ENCODE measurements at places on chromosomes 4 and X.

DNA sequence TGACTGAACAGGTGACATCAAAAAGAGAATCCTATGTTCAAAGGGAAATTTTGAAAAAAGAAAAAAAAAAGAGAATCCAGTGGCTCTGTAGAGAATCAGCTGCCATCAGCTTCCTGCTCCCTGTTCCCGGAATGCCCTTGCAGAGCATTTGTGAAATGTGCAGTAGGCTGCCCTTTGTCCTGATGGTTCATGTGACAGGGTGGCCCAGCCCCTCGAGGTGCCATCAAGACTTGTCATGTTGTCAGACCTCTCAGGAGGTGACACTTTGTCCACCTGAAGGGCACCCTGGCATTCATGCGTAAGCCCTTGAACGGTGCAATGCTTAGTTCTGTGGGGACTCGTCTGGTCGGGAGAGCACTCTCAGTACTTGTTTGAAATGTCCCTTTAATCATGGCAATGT, 71.4 kb downstream of the CLDN34 start:
- no peak for DNase-seq

- no peak for DNase-seq
These were observed 101.2 kb downstream of the NCAPG start for GRCh38 chr4:17912011-17912410.

DNA sequence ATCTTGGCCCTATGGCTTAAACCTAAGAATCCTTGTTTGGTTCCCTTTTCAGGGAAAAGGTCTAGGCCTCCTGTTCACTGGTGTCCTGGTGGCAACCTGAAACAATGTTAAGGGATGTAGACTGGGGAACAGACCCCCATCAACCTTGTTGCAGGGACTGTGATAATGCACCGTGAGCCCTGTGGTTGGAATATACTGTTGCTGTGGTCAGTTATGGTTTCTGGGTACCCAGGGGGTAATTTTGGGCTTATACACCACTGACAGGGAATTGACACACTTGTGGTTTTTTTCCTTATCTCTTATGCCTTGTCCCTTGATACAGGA, 64.0 kb upstream of the WDR1 start:
- DNase-seq, result no peak

DNA sequence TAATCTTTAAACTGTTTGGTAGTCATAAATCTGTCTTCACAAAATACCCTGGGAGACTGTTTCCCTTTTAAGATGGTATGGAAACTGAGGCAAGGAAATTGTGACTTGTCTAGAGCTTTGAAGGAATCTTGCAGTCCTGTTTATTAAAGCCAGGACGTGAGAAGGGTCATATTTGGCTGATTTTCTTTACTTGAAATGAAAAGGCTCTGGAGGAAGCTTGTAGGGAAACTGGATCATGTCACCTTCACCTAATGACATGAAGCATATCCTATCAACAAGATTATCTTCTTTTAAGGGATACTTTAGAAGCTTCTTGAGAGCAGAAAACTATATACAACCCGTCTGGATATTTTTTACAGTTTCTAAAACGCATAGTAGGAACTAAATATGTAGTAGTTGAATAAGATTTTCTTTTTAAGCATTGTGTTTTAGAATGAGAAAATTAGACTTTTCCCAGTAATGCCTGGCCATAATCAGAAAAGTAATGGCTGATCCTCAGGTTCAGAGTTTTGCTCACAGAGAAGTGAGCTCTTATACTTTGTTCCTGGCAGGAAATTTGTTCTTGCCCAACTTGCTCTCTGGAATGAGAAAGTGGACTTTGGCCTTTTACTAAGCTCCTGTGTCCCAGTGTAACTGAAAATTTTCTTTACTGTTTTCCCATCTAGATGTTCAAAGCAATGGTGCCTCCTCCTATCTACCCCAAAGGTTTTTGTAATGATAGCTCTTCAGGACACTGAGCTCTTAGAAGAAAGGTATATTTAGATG, 136.8 kb upstream of the AFF2 start:
- DNase-seq, result no peak

DNA sequence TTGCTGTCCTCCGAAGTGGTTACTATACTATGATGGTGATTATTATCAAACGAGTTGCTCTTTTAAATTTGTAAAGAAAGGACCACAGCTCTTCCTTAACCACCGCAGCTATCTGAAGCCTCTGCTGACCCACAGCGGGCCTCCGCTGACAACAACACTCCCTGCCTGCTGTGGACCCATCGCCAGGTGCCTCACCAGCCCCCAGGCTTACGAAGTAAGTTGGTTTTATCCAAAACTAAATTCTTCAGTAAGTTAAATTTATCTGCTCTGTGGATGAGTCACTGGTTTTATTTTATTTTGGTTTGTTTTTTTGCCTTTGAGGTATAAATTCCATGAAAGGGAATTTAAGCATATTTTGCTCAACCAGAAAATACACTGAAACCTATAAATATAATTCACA, 54.7 kb downstream of the SLC9A6 start:
- DNase-seq, result no peak

GRCh38 chr4:69800599-69800998, 40.2 kb upstream of the SULT1B1 start:
- no peak for DNase-seq

GRCh38 chr4:7762376-7763030, 177.2 kb downstream of the AFAP1 start:
- no peak for DNase-seq

GRCh38 chr4:169849456-169849855, 91.7 kb upstream of the HPF1 start:
- DNase-seq, result no peak

DNA sequence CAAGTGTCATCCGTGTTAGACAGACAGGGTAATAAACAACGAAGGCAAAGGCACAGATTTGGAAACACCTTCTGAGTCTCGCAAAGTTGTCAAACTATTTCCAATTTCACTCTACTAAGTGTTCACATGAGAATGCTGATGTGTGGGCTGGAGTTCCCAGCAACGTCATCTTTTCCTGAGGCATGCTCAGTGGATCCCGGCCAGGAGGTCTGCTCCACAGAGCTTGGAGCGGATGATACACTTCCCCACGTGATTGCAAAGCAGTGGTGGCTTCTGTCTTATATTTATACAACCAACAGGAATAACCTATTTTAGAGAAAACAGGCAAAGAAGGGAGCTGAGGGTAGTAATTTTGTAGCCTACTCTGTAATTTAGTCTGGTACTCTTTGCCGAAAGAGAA, 40.1 kb upstream of the PDK3 start:
- DNase-seq, result no peak

- no peak for DNase-seq
These were observed 1.5 kb downstream of the TSPAN5 start for GRCh38 chr4:98656886-98657285.

GRCh38 chr4:156293657-156294297, 340.1 kb upstream of the CTSO start:
- no peak for DNase-seq

GRCh38 chr4:16819652-16820051, 78.8 kb downstream of the LDB2 start:
- DNase-seq, result no peak

DNA sequence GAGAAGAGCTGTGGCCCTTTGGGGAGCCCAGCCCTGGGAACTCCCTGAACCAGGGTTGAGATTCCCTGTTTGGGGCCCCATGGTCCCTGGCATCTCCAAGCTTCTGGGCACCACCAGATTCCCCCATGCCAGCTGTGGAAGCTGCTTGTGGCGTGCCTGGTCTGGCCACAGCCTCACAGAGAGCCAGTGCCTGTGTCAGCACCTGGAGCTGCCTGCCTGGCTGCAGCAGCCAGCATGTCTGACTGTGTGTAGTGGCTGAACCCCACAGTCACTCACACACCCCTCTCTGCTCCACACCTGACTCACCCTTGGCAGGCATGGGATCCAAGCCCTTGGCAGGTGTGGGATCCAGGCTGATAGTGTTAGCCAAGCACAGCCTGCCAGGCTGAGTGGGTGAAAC, 97.2 kb upstream of the GALNTL6 start:
- no peak for DNase-seq

DNA sequence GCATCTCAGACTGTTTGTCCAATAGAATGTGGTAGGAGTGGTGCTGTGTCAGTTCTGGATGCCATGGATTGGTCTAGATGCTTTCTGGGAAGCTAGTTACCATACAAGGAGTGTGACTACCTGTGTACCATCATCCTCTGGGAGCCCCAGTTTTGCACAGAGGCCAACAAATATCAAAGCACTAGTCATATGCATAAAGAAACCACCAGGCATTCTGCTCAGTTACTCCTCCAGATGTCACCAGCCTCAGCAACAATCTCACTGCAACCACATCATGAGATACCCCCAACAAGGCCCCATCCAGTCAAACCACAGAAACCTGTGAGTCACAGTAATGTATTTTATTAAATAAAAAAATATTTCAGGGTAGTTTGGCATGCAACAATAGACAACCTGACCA, 435.8 kb upstream of the CPEB2 start:
- DNase-seq, result no peak

DNA sequence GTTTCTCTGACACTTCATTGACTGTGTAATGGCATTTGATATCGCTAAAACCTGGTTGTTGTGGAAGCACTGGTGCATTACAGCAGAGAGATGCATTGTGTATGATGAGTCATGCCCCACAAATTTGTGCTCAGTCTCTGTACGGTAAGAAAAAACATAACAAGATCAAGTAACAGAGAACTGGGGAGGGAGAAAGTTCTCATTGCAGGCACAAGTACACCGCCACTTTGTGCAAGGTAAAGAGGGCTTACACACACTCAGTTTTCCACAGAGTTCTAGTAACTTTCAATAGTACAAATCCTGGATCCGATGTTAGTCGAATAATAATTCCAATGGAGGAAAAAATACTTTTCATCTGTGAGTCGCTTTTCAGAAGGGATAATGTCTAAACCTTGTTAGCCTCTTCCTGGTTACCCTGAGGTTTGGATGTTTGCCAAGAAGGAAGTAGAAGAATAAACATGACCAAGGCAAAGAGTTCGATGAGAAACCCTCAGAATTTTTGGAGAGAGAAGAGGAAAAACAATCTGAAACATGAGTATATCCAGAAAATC, 512.5 kb upstream of the SLIT2 start:
- peak; percentile 12 for DNase-seq

DNA sequence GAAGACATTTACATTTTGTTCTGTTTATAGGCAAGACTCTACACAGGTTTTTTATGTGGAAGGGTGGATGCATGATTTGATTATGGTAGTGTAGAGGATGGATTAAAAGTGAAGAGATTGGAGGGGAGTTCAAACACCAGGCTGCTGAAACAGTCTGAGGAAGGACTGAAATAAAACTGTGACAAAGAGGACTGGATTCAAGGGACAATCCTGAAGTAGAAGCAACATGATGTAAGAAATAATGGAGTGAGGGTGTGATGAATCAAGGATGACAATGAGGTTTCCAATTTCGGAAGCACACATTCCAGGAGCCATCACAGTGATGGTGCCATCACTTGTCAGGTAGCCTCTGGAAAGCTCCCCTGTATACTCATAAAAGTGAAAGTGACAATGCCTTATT, 103.5 kb downstream of the SYNPO2 start:
- DNase-seq, result no peak

GRCh38 chr4:31051565-31051964, 331.4 kb downstream of the PCDH7 start:
- no peak for DNase-seq

DNA sequence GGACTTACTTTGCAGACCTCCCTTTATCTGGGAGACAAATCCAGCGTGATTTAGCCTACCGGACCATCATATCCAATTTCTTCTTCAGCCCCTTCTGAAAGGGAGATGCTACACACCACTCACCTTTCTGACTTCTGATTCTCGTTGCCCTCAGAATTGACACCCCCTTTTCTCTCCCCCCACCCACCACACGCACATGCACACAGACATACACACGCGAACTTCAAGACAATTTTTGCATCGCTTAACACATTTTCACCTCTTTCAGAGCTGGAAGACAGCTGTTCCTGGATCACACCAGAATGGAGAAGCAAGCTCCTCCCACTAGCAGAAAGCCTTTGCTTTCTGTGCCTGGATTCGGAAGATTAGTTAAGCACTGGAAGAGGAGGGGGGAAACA, 1.0 kb upstream of the SNCA start:
- peak; percentile 71 for DNase-seq

GRCh38 chr4:174320494-174321199, 36.9 kb downstream of the CEP44 start:
- no peak for DNase-seq

DNA sequence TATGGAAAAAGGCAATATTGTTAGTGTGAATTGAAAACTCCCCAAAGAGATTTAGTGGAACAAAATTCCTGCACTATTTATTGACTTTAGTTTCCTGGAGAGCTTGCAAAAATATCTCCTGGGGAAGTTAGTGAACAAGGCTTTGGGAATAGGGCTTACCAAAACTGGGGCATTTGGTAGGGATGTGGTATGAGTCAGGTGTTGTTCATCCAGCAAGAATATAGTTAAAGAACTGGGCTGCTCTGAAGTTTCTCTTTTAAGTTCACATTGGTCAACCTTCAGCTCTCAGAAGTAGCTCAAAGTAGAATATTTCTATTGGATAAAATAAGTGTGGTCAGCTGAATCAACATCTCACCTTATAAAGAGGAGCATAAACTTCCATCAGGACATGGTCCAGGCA, 185.0 kb downstream of the CPE start:
- no peak for DNase-seq

- DNase-seq, result no peak
These were observed 58.9 kb downstream of the HTRA3 start for GRCh38 chr4:8328456-8328855.

DNA sequence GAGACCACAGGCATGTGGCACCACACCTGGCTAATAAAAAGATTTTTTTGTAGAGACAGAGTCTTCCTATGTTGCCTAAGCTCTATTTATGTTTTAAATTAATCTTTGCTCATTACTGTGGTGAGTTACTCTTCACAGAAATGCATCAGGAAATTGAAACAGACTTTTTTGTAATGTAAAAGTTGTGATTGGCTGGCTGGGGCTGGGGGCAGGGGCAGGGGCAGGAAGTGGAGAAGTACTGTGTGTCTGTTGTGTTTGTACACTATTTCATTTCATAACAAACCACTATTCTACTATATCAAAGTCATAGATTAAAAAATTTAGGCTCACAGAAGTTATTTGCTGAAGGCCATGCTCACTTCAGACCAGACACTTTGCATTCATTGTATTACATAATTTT, 19.1 kb upstream of the ABRAXAS1 start:
- DNase-seq, result no peak

Data from NCI-H82 (cell line).